G401 (cell line): ENCODE measurements at places on chromosomes 6 and 20. TPM values are rescaled to one million over a fixed set of nuclear protein-coding genes. Genes with fewer than 3 reads are reported as not detected.

Gene BPIFB2
- total RNA-seq: not detected in 2 replicates

Gene SLA2
- 0.10 TPM in 1 of 2 replicates, not detected in the other for total RNA-seq

Gene PRDM1
- total RNA-seq: not detected in 2 replicates

Gene MACROD2
- total RNA-seq: not detected in 2 replicates

Gene CRISP3
- total RNA-seq: not detected in 2 replicates

Gene C2
- 0.98 and 3.7 TPM in 2 replicates for total RNA-seq

Gene IRF4
- not detected in 2 replicates for total RNA-seq

- DNase-seq: no peak
Measured at GRCh38 chr20:62719250-62719935, 10.8 kb downstream of the NTSR1 start.

DNA sequence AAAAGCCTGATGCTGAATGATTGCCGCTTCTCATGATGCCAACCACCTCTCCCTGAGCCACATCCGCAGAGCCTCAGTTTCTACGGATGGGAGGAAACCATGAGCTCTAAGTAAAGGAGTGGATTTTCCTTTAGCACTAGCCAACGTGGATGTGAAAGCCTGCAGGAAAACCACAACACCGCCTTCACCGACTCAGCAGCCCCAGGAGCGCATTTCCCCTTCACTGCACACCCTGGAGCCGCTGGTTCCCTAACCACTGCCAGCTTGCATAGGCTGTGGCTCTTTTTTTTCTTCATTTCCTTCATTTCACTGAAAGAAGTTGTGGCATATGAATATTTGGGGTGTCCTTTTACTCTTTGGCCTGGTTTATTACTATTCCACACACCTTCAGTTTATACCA, 50.5 kb upstream of the SSTR4 start:
- no peak for DNase-seq

- no peak for DNase-seq
Measured at GRCh38 chr20:62413025-62413570, 6.0 kb upstream of the CABLES2 start.

DNA sequence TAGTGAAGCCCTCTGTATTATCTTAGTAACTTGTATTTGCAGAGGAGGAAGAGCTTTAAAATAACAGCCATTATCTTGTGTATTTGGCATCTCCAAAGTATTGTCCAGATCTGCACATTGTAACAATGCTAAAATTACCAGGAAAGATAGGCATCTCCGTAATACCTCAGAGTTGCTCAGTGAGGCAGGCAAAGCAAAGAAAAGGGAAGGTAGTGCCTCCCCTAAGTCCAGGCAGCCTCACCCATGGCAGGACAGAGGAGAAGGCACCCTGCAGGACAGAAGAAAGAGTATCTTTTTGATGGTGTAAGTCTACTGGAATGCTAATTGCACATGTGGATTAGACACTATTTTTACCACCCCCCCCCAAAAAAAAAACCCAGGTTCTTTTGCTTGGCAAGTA, 13.6 kb upstream of the SSTR4 start:
- DNase-seq: no peak

- DNase-seq: no peak
Measured at GRCh38 chr6:156406688-156407087, 370.5 kb upstream of the ARID1B start.

GRCh38 chr6:18087396-18088165, 34.9 kb downstream of the NHLRC1 start:
- DNase-seq: no peak

- DNase-seq: no peak
Measured at GRCh38 chr6:99296261-99296660, 53.2 kb downstream of the FAXC start.

DNA sequence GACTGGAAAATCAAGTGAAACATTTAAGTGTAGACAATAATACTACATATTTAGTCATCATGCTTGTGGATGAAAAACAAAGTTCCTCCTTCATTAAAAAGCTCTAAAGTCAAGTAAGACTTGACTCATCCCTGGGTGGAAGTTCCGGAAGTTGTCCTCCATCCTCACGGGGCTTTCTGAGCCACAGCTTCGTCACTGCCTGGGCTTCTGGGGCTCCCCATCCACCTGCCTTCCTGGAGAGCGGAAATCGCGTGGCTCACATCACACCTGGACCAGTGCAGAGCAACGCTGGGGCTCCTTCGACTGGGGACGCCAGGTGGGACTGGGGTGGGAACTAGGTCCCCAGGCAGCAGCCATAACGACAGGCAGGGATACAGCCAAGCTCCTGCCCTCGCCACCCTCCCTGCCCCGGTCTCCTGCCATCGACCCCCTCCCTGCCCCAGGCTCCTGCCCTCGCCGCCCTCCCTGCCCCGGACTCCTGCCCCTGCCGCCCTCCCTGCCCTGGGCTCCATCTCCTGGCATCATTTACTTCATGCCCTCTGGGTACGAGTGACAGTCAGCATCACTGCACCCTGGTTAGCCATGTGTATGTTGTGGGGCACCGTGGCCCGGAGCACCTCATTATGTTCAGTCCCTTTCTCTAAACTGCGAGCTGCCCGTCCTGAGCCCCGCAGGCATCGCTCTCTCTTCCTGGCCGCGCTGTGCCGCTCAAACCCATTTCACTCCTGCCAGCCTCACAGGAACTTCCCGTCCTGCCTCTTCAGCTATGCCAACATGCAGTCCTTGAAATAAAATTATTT, 12.9 kb downstream of the THBS2 start:
- DNase-seq: no peak

GRCh38 chr20:31593221-31594001, 11.7 kb upstream of the ID1 start:
- no peak for DNase-seq

DNA sequence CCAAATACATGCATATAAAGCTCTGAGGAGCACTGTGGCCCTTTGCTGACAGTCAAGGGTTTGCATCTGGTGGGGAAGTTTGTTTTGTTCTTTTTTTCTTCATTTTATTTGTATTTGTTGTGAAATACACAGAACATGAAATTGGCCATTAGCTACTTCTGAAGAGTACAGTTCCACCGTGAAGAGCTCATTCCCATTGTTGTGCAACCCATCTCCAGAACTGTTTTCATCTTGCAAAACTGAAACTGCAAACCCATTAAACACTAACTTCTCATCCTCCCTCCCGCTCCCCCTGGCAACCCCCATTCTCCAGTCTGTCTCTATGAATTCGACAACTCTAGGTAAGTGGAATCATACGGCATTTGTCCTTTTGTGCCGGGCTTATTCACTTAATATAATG, 231.3 kb downstream of the TFAP2C start:
- no peak for DNase-seq

GRCh38 chr20:57777911-57778310, 68.1 kb upstream of the PMEPA1 start:
- DNase-seq: no peak

- peak; percentile 84 for DNase-seq
Measured at GRCh38 chr6:142885182-142885867, 59.7 kb downstream of the HIVEP2 start.

- no peak for DNase-seq
Measured at GRCh38 chr6:5516036-5516435, 254.7 kb downstream of the FARS2 start.

- peak; percentile 46 for DNase-seq
Measured at GRCh38 chr6:12957321-12958051, 240.9 kb downstream of the PHACTR1 start.

- no peak for DNase-seq
Measured at GRCh38 chr6:6220718-6221117, 99.7 kb downstream of the F13A1 start.

- no peak for DNase-seq
Measured at GRCh38 chr6:2179241-2179640, 66.2 kb downstream of the GMDS start.

DNA sequence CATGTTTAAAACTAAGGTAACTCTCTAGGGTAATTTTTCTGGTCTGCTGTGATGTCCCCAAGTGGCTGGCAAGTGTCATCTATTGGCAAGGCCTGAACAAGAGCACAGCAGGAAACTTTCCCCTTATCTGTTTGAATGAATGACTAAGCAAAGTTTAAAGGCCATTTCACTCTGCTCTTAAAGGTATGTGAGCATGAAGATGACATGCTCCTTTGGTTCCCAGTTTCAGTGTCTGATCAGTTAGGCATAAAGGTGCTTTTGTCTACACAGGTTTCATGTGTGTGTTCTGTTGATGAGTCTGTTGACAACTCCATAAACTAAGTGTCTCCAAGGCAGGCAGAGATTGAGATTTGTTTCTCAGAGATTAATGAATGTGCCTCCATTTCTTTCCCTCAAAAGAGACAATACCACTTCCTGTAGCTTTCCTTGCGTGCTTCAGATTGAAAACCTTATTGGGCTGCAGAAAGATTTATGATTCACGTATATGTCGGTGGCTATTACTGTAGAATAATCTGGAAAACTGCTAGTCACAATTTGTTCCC, 83.9 kb downstream of the MAP3K7 start:
- DNase-seq: no peak
